Cardiac septum (tissue), 1 donor: ENCODE measurements at places on chromosomes 3 and 15.
A peak's percentile ranks its signal among the peaks of the same experiment; 100 is the strongest.

- DNase-seq, result no peak
These were observed 357.0 kb upstream of the ICE2 start for GRCh38 chr15:60835974-60836373.

DNA sequence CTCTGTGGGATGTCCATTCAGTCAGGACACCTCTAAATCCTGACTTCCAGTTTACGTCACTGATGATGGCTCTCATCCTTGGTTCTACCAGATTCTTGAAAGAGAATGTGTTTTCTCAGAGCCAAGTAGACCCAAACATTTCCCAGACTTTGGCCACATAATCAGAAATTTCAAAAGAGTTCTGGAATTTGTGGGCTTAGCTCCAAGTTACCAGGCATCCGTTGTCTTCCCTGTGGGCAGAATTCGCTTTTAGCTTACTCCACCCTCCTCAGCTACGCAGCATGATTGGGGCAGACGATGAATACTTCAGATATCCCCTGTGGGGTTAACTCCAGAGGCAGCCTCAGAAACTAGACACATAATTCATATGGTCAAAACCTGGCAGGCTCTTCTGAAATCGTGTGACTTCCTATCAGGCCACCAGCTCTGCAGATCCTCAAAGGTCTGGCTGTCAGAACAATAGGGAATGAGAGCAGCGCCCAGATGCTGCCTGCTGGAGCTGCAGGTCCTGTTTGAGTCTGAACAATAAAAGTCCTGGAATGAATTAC is 30.6 kb downstream of the CRTC3 start:
- DNase-seq, result peak; percentile 83

DNA sequence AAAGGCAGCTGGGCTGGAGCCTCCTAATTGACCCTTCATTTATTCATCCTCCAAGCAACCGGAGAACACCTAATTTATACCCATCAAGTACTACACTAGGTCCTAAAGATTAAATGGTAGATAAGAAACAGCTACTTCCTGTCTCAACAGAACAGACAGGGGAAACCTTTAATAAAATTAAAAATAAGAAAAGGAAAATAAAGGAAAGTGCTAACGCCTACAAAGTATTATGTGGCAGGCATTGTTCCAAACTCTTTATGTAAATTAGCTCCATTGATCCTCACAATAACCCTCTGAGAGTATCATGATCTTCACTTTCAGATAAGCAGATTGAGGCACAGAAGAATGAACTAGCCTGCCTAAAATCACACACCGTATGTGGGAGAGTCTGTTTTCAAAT is 139.5 kb downstream of the CNTN6 start:
- no peak for DNase-seq

DNA sequence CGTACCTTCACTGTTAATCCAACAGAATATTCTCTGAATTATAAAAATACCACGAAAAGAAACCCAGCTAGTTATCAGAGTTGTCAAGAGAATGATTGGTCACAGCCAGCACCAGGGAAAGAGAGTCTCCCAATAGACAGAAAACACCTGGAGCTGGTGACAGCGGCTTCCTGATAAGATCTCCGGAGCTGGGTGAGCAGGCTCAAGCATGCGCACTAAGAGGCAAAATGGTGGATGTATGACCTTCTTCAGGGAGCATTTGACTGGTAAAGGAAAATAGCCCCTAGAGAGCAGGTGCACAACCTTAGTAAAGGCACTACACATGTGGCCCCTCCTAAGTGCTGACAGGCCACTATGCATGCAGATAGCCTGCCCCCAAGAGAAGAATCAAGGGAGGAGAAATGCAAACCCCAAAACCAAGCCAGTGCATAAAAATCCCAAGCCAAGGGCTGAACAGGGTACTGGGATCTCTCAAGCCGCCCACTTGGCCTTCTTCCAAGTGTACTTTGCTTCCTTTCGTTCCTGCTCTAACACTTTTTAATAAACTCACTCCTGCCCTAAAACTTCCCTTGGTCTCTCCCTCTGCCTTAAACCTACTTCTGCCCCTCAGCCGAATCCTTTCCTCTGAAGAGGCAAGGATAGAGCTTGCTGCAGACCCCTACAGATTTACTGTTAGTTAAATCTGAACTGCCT is 93.2 kb downstream of the UACA start:
- no peak for DNase-seq

DNA sequence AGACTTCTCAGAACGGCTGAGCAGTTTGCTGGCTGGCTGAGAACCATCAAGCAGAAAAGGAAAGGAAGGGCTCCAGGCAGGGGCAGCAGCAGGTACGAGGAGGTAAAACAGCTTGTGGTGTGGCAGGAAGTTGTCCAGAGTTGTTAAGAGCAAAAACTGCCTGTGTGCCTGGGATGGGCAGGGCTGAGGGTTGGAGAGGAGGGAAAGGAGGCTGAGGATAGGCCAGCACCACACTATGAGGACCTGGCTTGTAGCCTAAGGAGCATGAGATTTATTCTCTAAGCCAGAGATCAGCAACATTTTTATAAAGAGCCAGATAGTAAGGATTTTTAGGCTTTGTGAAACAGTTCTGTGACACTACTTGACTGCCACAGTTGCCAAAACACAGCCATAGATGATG is 8.0 kb downstream of the IGSF10 start:
- DNase-seq, result no peak
